ENCODE measurements at places on chromosomes 16 and 17.
A peak's percentile ranks its signal among the peaks of the same experiment; 100 is the strongest.

DNA sequence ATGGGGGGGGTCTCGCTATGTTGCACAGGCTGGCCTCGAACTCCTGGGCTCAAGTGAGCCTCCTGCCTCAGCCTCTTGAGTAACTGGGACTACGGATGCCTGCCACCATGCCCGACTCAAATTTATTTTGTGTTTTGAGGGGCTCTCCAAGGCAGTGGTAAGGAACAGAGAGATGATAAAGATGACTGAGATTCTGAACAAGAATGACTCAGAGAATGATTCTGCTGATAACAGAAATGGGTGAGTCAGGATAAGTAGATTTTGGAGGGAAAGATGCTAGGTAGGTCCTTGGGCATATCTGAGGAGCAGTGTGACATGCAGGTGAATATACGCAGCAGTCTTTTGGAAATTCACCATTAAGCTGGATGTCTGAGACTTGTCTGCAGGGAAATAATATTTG lies 2.6 kb downstream of the TMEM220 start:
- DNase-seq: no peak

- no peak for DNase-seq
Measured at GRCh38 chr16:25228372-25228771, 11.6 kb downstream of the AQP8 start.

DNA sequence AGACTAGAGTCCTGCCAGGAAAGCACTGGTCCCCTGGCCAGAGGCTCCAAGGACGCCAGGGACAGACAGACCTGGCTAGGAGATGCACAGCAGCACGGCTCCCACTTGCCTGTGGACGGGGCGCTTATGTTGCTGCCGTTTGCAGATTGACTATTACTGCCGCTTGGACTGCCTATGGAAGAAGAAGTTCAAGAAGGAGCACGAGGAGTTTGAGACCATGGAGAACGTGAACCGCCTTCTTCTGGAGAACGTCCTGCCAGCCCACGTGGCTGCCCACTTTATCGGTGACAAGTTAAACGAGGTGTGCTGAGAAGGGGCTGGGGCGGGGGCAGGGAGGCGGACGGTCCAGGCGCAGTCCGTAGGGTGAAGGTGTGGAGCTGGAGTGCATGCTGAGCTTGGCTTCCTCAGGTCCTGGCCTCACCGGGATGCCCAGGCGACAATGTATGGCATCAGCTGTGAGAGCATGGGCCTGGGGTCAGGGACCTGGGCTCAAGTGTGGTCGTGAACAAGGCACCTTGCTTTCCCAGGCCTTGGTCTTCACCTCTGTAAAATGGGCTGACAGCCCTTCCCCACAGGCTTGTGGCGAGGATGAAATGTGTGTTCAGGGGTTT lies 45.6 kb downstream of the ADCY7 start:
- DNase-seq: no peak

DNA sequence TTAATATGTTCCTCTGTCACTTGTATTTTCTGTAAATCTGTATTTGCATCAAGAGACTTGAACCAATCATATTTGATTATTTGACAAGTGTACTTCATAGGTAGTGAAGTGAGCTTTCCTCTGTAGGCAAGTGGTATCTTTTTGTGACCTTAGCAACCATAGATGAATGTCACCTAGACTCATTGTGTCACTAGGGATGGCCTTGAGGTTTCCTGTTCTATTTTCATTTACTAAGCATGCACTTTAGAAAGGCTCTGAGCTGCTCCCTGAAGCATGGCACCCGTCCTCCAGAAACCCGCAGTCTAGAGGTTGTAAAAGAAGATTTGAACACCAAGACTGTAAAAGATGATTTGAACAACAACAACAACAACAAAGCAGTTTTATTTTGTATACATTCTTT lies 151.7 kb downstream of the PRKCB start:
- DNase-seq: peak; percentile 12

- DNase-seq: no peak
Measured at GRCh38 chr17:21289902-21290571, 5.5 kb downstream of the MAP2K3 start.

- peak; percentile 36 for DNase-seq
Measured at GRCh38 chr17:45256114-45256966, 5.6 kb downstream of the SPATA32 start.

- DNase-seq: no peak
Measured at GRCh38 chr16:58236831-58237230, 38.9 kb upstream of the CSNK2A2 start.

DNA sequence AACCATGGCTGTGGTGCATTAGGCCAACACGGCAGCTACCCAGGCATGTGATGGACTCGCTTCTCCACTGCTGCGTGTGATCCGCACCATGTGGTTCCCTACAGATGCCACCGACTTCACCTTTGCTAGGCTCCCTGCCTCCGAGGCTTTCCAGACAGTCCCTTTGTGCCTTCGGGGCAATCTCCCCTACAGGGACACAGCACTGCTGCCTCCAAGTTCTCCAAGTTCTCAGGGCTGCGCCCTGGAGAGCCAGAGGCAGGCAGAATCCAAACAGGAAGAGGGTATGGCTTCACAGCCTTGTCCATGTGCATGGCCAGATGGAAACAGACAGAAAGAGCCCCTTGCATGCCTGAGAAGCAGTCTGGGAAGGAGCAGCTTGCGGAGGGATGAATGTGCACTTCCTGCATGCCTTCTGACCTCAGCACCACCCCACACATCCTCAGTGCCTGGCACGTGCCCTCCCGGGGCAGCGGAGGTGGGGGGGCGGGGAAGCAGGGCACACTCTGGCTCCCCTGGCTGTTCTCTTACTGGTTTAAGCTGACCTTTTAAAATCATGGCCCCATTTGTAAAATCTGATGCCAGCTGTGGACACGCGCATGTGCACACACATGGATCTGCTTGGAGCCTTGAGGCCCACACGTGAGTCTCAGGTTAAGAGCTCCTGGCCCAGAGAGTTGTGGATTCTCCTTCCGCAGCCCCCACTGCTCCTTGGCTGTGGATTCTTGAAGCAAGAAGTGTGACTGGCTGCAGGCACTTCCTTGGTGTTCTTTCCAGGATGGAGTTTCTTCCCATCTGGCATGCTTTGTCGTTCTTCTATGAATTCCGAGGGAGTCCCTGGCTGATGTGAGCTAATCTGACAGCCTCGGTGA lies 55.3 kb upstream of the MTSS2 start:
- no peak for DNase-seq

- DNase-seq: no peak
Measured at GRCh38 chr16:725463-726187, 618 bp downstream of the CCDC78 start.

- DNase-seq: no peak
Measured at GRCh38 chr16:69763599-69763942, 1.4 kb downstream of the WWP2 start.

GRCh38 chr16:72162105-72162692 lies 9.8 kb downstream of the PMFBP1 start:
- DNase-seq: no peak

GRCh38 chr17:10831696-10832095 lies 6.2 kb downstream of the PIRT start:
- no peak for DNase-seq

GRCh38 chr16:84898447-84898846 lies 78.7 kb downstream of the CRISPLD2 start:
- DNase-seq: no peak

All from T-helper 2 cell (primary cell).